ENCODE measurements at places on chromosomes 7 and 10.
A peak's percentile ranks its signal among the peaks of the same experiment; 100 is the strongest.

DNA sequence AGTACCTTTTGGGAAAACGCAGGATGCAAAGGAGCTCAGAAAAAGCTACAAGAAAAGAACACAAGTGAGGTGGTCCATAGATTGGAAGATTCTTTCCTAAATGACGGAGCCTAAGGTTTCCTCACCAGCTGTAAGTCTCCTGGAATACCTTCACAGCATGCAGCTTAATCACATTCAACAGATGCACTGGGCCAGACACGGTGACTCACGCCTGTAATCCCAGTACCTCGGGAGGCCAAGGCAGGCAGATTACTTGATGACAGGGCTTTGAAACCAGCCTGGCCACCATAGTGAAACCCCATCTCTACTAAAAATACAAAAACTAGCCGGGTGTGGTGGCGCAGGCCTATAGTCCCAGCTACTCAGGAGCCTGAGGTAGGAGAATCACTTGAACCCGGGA is 228.7 kb downstream of the FRMD4A start:
- peak; percentile 24 for DNase-seq

- no peak for DNase-seq
Observed at GRCh38 chr10:119116326-119116951, 12.5 kb downstream of the DENND10 start.

DNA sequence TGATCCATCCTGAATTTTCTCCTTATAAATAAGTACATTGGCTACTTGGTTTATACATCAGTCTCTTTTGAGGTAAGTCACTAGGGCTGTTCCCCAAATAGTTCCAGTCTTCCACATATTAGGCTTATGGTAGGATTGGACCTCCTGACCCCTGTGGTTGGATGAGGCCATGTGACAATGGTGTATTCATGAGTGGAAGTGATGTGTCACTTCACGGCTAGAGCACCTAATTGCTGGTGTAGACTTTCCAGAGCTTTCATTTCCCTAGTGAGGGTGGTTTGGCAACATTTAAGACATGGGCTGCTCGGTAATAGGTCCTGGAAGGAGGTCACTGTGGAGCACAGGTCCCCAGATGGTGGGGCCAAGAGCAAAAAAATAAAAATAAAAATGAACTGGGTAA is 141.2 kb upstream of the ABCB5 start:
- no peak for DNase-seq

GRCh38 chr10:124708922-124709520 is 35.2 kb downstream of the FAM53B start:
- no peak for DNase-seq

DNA sequence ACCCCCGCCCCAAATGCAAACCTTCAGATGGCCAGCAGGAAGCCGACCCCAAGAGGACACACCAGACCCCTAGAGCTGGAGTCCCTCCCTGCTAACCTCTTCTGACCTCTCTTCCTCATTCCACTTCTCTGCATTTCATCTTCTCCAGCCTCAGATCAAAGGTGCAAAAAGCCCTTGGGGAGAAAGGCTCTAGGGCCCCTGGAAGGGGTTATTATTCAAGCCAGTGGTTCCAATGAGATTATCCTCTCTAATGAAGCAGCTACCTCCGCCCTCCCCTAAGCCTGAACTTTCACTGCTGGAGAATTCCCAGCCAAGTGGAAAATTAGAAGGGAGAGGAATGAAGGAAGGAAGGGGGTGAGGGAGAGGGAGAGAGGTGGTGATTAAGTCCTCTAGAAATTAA is 343.9 kb downstream of the PLXNA4 start:
- no peak for DNase-seq

GRCh38 chr7:3201306-3201705 is 99.7 kb upstream of the SDK1 start:
- no peak for DNase-seq

DNA sequence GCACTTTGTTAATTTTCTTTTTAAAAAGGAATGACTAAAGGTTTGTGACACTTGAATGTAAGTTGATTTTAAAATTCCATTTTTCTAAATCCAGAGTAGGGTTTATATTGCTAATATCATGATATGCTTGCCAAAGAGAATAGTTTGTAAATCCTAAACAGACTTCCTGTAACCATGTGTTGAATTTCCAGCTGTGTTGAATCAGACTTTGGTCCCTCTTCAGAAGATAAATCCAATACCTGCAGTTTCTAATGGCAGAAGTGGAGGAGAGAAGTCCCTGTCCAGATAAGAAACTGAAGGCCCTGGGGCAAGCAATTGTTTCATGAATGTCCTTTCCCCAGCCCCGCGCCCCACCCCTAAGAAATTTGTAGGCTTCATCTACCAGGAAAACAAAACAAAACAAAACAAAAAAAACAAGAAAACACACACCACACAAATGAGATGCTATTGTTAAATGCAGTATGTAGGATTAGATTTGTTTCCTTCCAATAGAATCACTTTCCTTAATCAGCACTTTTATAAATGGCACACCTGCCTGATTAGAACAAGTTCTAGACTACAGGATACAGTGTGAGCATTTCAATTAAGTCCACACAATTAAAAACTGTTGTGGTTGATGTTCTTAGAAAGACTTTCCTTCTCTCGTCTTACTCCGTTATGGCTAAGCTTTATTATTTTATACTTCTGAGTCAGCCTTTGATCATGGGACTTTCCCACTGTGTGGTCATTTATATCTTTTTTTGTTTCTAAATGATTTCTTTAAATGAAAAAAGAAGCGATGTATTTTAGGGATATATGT is 122.8 kb downstream of the KAT6B start:
- DNase-seq = no peak

DNA sequence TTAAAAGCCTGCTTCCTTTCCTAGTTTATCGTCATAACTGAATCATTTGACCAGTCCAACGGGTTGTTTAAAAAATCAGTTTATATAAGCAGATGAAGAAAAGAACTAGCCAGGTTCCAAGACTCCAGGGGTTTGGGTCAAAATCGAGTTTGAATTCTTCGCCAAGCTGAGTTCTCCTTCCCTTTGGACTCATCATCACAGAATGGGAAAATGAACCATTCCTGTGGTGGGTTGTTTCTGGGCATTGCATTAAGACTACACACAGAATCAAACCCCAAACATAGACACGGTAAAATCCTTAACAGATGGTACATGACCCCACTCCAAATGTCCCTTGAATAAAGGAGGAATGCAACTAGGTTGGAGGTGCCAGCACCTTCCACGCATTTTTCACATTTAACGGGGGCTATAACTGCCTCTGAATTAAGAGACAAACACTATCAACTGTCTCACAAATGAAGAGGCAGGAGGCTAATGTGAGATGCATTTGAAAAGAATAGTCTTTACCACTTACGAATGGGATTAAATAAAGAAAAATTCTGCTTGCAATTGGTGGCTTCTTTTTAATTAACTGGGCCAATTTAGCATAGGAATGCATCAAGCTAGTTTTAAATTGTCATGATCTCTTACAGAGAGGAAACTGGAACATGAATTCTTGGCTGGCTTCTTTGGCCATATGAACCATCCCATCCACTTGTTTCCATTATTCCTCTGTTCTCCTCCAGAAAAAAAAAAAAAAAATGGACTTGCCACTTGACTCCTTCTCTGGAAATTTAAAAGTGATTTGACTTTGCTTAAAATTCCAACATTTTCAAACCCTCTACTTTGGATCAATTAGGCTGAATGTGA is 61.1 kb downstream of the CHST15 start:
- no peak for DNase-seq

- DNase-seq = no peak
Observed at GRCh38 chr10:16779384-16779915, 37.8 kb downstream of the RSU1 start.

DNA sequence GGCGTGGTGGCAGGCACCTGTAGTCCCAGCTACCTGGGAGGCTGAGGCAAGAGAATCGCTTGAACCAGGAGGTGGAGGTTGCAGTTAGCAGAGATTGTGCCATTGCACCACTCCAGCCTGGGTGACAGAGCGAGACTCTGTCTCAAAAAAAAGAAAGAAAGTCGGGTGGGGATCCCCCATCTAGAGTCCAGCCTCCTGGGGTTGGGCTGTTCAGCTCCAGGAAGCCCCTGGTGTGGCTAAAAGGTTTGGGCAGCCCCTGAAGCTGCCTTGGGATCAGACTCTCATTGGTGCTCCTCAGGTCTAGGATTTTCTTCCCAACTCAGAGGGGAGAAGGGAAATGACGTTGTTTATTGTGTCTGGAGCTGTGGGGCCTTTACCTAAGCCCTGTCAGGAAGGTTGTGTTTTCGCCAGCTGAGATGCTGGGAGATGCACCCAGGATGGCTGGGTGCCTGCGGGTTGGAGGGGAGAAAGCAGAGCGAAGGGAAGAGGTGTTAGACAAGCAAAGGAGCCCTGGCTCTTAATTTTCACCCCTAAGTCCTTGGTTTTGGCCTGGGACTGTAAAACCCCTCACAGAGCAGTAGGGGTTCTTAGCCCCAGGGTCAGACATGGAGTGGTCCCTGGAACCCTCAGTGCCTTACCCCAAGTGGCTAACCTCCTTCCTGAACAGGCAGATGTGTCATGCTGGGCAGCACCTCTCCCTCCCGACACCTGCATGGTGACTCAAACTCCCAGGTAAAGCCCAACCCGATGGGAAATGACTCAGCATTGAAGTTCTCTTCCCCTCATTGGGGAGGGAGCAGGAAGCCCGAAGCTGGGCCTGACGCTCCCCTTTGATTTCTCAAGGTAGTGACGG is 21.1 kb downstream of the PLAU start:
- no peak for DNase-seq

DNA sequence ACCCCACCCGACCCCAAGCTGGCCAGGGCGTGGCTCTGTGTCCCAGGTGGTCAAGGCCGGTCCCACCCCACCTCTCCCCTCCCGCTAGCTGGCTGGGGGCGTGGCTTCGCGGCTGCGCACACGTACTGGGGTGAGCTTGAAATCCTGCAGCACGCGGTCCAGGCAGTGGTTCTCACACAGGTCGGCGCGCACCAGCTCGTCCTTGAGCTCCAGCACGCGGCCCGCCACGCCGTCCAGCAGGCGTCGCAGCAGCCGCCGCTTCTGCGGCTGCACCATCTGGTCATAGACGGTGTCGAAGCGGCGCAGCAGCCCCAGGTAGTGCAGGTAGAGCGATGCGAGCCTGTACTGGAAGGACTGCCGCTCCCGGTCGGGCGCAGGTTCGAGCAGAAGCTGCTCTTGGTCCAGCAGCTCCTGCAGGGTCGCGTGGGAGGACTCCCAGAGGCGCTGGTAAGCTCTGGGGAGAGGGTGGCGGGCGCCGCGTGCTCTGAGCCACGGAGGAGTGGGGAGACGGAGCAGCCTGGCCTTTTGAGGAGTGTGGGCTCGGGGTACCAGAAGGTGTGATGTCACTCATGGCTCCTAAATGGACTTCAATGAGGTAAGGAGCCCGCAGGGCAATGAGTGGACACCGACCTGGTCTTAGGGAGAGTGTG is 5.8 kb downstream of the H2BK1 start:
- no peak for DNase-seq

DNA sequence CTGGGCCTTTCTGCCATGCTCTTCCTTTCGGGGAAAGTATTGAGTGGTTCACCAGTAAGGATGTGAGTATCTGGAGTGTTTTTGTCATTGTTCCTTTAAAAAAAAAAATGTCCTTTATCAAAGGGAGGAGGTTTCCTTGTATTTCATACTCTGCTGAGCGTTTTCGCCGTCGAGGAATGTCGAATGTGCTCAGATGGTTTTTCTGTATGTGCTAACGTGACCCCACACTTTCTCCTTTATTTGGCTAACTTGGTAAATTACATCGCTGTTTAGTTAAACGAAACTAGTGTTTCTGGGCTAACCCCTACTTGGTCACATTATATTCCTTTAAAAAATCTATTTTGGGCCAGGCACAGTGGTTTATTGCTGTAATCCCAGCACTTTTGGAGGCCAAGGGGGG is 45.9 kb downstream of the INPP5A start:
- DNase-seq = no peak

DNA sequence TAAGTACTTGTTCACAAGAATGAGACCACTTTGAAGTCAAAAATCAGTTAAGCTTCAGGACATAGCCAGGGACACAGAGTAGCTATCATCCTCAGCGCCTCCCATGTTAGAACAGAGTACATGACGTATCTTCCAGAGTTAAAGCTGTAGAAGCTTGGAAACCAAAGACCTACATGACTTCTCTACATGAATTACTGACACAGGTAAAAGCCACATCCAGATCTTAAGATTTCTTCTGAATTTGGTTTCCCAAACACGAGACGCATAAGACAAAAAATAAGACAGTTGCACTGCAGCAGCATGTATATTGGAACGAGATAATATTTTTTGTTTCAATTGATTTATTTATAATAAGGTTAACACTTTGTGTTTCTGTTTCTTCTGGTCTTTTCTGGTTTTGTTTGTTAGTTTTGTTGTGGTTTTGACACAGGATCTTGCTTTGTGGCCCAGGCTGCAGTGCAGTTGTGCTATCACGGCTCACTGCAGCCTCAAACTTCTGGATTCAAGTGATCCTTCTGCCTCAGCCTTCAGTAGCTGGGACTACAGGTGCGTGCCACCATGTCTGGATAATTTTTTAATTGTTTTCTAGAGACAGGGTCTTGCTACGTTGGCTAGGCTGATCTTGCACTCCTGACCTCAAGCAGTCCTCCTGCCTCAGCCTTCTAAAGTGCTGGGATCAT is 10.2 kb upstream of the EPC1 start:
- no peak for DNase-seq

DNA sequence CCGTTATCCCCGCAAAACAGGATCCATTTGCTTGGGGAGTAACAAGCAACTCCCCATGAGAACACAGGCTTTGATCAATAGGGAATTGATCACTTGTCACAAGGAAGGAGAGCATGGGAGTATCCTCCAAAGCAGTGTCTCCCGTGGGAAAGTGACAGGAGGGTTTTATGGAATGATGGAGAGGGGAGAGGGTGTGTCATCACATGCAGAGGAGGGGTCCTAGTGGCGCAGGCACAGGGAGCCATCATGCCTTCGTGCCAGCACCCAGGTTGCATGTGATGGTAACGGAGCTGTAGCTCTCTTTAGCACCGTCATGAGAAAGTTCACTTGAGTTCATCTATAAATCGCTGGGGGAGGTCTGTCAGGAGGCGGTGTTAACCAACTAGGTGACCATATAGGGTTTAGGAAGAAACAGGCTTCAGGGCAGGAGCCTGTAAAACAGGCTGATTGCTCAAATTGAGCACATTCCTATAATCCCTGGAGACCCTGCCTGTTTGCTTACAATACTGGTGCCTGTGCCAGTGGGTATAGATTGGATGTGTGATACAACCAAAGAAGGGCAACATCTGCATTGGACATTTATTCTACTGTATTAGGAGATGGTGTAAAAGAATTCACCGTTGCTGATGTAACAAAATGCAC is 428.5 kb downstream of the GALNT17 start:
- DNase-seq = peak; percentile 8

DNA sequence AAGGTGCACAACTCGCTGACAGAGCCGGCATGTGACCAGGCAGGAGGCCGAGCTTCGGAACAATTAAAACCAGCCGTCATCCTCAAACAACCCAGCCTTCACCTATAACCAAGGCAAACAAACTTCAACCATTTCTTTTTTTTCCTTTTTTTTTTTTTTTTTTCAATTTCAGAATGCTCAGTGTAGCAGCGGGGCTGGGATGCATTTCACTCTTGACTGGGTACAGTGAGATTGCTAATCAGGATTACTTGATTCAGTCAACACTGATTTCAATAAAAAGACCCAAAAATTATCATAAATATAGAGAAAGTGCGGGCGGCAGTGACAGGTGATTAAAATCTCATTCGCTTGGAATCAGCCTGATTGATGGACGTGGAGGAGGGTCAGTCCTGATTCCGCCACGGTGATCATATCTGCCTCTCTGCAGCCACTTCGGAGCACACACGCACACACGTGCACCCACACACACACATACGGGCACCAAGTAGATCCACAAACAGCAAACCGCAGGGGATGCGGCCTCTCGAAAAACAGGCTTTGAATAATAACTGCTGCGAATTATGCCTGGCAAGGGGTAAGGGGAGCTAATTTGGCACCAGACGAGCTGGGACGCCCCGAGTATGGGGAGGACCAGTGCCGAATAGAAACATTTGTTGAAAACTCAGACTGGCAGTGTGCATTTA is 31.2 kb downstream of the EBF3 start:
- DNase-seq = no peak
